ENCODE measurements at places on chromosomes 13 and 19. TPM values are rescaled to one million over a fixed set of nuclear protein-coding genes. Genes with fewer than 3 reads are reported as not detected.

HNRNPM gene
- 56.5 TPM for total RNA-seq

ZNF415 gene
- total RNA-seq: 2.2 TPM

PDE4A gene
- total RNA-seq: 6.1 TPM

C13orf42 gene
- not detected for total RNA-seq

ZNF101 gene
- total RNA-seq: 7.0 TPM

OR7C1 gene
- not detected for total RNA-seq

SLC5A5 gene
- not detected for total RNA-seq

CHST8 gene
- under 0.01 TPM for total RNA-seq

TTC9B gene
- total RNA-seq: not detected

SLC7A1 gene
- 16.9 TPM for total RNA-seq

BCL2L12 gene
- total RNA-seq: 9.4 TPM

VAV1 gene
- total RNA-seq: not detected

GPR12 gene
- not detected for total RNA-seq

ANGPTL4 gene
- total RNA-seq: 21.7 TPM

SMIM24 gene
- not detected for total RNA-seq

JSRP1 gene
- total RNA-seq: not detected

ONECUT3 gene
- not detected for total RNA-seq

Measured in subcutaneous preadipocyte (primary cell).